COLO829 (cell line): ENCODE measurements at places on chromosomes 12 and 14.

DNA sequence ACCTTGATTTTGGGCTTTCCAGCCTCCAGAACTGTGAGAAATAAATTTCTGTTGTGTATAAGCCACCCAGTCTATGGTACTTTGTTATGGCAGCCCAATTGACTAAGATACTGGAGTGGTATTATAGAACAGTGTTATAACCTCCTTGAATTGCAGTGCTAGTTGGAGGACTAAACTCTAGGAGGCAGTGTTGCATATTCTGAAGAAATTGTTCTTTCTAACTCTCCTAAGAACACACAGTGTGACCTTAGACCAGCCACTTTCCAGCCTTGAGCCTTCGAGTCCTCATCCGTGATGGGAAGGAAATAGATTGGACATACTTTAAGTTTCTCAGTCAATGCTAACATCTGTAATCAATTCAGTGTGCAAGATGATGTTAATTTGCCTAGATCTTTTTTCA, 22.4 kb upstream of the LRRC10 start:
- DNase-seq = no peak

DNA sequence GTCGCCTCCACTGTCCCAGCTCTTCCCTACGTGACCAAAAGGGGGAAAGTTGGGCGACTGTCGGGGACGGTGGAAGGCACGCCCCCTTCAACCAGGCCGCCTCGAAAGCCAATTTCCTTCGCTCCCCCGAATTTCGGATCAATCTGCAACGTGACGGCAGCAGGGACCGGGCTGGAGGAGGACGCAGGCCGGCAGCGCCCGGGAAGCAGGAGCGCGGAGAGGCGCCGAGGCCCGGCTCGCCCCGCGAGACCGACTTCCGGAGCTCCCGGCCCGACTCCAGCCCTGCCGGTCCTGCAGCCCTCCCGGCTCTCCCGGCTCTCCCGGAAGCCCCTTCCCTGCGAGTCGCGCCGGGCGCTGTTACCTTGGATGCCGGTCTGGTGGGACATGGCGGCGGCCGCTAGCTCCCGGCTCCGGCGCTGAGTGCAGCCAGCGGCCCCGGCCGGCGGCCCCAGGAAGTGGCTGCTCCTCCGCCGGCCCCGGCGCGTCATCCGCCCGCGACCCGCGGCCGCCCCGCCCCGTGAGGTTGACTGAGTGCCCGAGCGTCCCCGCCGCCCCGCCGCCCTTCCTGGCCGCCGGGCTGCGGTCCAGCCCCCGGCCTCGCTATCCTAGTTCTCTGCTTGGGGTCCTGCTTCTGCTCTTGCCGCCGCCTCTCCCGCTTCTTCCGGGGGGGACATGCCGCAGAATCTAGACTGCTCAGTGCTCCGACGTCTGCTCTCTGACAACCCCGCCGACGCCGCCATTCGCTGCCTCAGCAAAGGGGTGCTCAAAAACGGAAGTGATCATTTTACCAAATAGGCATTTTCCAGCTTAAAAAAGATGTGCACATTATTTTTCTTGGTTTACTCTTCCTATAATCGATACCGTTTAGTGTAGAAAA, at the start of gene TWF1:
Gene TWF1 (minus strand): TSS at position 458 of the 877 bp plus-strand sequence. CDS start 72 bp downstream, at position 386.
- peak; percentile 42 for DNase-seq

DNA sequence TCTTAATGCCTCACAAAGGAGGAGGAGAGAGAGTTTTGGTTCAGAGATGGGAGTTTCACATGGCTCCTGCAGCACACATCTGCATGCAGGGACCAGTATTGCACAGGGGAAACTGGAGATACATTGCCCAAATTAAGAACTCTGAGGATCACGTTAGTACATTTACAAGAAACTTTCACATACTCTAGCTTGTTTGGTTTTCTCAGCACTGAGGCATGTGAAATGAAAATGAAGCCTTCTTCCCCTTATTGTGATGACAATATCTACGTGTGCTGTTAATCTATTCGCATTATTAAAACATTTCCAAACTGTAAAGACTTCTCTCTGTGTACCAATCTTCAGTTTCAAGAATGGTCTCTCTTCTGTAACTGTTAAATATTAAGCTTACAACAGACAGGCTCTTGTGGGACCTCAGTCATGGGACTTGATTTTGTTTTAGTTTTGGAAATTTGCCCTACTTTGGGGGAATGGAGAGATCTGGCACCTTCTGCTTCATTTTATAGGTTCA, 124.7 kb downstream of the DAAM1 start:
- no peak for DNase-seq

DNA sequence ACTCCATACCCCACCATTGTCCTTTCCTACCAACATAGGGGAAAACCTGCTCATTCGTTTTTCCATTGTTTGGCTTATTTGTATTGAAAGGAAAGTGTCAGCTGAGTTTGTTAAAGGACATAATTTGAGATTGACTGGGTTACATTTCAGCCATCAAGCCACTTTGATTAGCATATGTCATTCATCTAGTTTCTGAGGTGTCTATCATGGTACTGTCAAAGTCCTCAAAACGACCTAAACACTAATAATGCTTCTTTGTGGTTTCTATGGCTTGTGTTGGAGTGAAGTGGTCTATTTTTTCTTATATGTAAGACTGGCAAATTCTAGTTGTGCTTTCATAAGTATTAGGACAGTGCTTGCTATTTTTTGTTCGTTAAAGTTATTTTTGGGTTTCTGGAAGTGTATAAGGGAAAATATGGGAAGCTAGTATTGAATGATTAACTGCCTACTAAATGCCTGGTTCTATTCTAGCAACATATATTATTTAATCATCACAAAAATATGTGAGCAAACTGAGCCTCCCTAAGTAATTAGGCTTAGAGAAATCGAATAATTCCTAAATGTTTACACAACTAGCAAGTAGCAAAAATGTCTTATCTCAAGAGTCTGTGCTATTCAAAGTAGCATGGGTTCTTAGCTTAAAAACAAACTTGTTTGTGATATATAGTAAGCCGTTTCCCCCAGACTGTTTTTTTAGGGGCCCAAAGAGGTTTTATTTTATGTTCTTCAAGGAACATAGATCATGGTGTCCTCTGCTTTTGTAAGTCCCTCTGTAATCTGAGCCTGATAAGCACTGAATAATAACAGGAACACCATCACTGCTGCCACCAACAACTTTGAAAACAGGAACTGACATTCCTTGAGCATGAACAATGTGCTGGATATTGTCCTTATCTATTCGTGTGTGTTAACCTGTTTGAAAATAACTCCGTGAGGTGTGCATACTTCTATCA, 67.1 kb downstream of the DERA start:
- no peak for DNase-seq

DNA sequence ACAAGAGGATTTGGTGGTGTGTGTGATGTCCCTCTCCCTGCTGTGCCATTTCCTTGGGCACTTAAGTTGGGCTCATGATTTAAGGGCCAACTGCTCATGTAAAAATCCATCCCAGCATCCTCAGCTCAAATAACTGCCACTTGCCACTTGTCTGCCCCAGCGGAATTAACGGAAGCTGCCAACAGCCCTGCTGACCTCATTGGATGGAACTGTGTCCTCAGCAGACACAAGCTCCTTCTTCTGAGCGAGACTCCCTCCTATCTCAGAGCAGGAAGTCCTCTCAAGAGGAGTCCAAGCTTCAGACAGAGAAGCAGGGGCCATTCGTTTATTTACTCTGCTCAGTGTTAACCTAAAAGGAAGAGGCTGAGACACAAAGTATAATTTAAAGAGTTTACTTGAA, 29.6 kb upstream of the PRMT8 start:
- no peak for DNase-seq

DNA sequence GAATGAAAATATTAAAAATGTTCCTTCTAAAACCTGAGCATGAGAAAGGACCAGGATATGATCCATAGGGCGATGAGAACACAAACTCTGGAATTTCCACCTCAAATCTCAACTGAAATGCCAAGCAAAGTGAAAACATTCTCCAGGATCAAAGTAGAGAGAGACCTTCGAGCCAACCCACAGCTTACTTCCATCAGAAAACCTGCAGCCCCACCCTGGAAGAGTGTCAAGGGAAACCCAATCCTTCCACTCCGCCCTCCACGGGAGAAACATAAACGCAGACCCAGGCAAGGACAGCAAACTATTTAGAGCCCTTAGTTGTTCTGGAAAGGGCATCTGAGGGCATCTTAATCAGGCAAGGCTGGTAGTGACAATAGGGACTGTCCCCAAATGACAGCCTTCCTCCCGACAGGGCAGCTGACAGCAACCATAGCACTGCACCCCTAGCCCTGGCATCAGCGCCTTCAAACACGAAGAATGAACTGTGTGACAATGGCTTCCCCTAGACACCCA, 21.8 kb downstream of the SLC15A4 start:
- no peak for DNase-seq

DNA sequence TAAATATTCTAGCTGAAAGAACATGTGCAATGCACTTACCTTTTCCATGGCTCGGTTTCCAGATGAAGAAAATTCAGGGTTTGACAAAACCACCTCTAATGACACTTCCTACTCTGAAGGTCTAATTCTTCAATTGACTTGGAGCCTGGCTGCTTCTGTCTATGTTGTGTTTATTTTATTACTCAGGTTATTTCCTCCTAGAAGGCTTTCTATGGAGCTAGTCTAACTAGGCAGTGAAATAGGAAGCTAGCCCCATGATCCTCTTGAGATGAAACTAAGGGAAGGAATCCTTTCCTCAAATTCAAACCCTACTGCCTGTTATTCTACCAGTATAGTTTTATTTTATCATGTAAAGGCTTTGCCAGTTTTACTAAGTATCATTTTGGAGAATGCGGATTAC, 20.9 kb upstream of the IFNG-AS1 start:
- DNase-seq = no peak

- no peak for DNase-seq
Measured at GRCh38 chr12:96120359-96121100, 73.6 kb upstream of the ELK3 start.

- no peak for DNase-seq
Measured at GRCh38 chr12:30041096-30041495, 257.4 kb upstream of the TMTC1 start.

DNA sequence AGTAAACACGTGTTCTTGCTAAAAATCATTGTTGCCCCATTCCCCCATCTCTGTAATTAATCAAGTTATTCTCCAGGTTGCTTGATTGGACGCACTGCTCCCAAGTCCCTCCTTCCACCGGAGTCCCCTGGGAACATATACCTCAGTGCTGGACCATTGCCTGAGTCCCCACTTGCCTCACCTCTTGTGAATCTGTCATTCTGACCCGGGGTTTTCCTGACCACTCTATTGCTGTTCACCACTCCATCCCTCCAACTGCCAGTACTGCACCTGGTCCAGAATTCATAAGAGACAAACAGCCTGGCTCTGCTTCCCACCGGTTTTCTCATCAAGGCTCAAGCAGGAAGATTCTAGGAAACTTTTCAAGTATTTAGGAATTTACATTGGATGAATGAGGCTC, 555.9 kb downstream of the VRK1 start:
- DNase-seq = no peak

- DNase-seq = no peak
Measured at GRCh38 chr14:99475179-99475578, 5.5 kb downstream of the SETD3 start.

- peak; percentile 52 for DNase-seq
Measured at GRCh38 chr12:94566345-94566744, 84.0 kb downstream of the TMCC3 start.

DNA sequence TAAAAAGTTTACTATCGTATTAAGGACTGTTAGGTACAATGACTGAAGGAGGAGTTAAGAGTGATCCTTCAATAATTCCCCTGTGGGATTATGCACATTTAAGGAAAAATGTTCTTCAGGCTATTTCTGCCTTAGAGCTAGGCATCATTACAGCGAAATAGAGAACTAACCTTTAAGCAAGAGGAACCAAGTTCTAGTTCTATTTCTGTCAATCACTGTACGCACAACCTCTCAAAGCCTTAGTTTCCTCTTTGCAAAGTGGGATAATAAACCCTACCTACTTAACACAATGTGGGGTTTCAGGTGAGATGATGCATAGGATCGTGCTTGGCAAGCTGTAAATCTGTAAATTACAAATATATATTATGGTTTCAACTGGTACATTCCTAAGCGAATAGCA, 15.4 kb downstream of the NTF3 start:
- DNase-seq = no peak

- DNase-seq = no peak
Measured at GRCh38 chr12:89732522-89732921, 23.9 kb upstream of the ATP2B1 start.

DNA sequence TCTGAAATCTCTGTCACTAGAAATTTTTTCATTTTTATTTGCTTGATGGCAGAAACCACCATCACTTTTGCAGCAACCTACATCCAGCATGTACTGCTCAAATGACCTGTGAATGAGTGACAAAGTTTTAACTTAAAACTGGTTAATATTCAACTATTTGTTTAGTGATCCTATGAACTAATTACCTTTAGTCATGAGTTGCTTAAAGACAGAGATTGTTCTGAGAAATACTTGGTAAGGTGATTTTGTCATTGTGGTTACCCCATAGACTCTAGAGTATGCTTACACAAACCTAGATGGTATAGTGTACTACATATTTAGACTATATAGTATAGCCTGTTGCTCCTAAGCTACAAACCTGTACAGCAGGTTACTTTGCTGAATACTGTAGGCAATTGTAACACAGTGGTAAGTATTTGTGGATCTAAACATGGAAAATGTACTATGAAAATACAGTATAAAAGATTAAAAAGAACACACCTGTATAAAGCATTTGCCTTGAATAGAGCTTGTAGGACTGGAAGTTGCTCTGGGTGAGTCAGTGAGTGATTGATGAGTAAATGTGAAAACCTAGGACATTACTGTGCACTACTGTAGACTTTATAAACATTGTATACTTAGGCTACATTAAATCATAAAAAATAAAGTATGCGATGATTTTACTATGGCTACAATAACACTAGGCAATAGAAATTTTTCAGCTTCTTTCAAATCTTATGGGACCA, 256.6 kb upstream of the PPFIA2 start:
- no peak for DNase-seq

- peak; percentile 56 for DNase-seq
Measured at GRCh38 chr12:47767216-47767724, 5.8 kb upstream of the SLC48A1 start.

DNA sequence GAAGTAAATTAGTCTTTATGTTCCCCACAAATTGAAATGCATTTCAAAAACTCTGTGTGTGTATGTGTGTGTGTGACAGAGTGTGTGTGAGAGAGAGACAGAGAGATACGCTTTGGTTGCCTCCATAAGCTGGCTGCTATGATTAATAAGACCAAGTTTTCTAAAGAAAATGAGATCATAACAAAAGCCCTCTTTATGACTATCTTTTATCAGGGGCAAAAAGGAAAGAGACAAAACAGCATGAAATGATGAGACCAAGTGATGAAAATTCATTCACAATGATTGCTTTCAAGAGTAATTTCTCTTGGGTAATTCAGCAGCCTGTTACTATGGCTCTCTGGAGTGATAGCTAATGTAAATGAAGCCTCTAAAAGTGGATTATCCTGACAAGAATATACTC, 277.6 kb upstream of the PLEKHG7 start:
- peak; percentile 41 for DNase-seq

- DNase-seq = no peak
Measured at GRCh38 chr12:25655702-25656101, 102.6 kb upstream of the LMNTD1 start.
